CD4-positive, alpha-beta T cell (primary cell): ENCODE measurements at places on chromosomes 11 and 22.
A peak's percentile ranks its signal among the peaks of the same experiment; 100 is the strongest.

DNA sequence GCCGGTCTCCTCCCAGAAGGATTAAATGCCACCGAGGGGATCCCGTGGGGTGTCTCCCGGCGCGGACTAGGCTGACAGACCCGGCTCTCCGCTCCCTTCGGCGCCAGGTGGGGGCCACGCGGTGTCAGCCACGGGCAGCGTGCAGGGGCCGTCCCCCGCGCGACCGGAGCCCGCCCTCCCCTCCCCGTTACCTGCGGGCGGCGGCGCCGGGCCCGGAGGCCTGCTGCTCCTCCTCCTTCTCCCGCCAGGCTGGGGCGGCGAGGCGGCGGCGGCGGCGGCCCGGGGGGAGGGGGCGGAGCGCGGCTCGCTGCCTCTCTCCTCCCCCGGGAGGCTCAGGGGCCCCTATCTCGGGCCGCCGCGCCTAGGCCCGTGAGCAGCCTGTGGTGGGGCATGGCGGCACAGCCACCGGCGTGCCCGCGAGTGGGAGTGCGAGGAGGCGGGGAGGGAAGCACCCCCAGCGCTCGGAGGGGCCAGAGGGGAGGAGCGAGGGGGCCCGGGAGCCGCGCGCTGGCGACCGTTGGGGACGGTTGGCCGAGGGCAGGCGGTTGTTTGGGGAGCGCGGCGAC is 450 bp downstream of the ZBTB44 start:
- no peaks in the 10 kb centered on the region for H3K36me3 ChIP-seq
- H3K27ac ChIP-seq: peak overlapping the region; percentile 57
- peaks cover 16% of the 10 kb centered on the region for H3K4me1 ChIP-seq
- peak overlapping the region; percentile 80 for H3K4me3 ChIP-seq
- peak; percentile 72 for DNase-seq

DNA sequence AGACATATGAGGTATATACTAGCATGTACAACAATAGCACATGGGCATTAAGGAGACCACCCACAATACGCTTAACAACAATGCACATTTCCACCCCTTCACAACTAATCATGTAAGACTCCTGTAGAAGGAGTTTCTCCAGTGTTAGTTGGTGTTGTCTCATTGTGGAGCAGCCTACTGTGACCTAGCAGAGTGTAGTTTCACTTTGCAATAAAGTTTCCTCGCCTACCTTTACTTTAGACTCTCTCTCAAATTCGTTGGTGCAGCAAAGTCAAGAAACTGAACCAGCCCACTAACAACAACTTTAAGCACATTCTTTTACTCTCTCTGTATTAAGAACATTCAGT is 863.6 kb downstream of the FAM181B start:
- DNase-seq: no peak
- no peaks in the 10 kb centered on the region for H3K36me3 ChIP-seq
- H3K4me3 ChIP-seq: peak overlapping the region; percentile 40
- no peaks in the 10 kb centered on the region for H3K27me3 ChIP-seq

GRCh38 chr22:50583294-50583861 is 729 bp upstream of the CHKB start:
- no peaks in the 10 kb centered on the region for H3K27me3 ChIP-seq
- peaks cover 28% of the 10 kb centered on the region for H3K4me1 ChIP-seq
- H3K36me3 ChIP-seq: peaks cover 13% of the 10 kb centered on the region
- H3K27ac ChIP-seq: peak overlapping the region; percentile 95
- H3K4me3 ChIP-seq: peak overlapping the region; percentile 63

- no peaks in the 10 kb centered on the region for H3K4me1 ChIP-seq
- no peaks in the 10 kb centered on the region for H3K27me3 ChIP-seq
- DNase-seq: no peak
- no peak overlapping the region for H3K27ac ChIP-seq
- no peaks in the 10 kb centered on the region for H3K36me3 ChIP-seq
- H3K4me3 ChIP-seq: no peak overlapping the region
Observed at GRCh38 chr11:22733475-22734248, 67.3 kb downstream of the GAS2 start.

DNA sequence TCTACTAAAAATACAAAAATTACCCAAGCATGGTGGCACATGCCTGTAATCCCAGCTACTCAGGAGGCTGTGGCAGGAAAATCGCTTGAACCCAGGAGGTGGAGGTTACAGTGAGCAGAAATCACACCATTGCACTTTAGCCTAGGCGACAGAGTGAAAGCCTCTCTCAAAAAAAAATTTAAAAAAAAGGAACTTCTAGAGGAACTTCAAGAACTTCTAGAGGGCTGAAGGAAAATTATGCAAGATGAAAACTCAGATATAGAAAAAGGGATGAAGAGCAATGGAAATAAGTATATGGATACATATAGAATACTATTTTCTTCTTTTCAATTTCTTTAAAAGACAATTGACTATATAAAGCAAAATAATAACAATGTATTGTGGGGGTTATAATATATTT is 51.2 kb upstream of the PRR5 start:
- no peak overlapping the region for H3K27ac ChIP-seq
- H3K36me3 ChIP-seq: no peaks in the 10 kb centered on the region
- DNase-seq: no peak

DNA sequence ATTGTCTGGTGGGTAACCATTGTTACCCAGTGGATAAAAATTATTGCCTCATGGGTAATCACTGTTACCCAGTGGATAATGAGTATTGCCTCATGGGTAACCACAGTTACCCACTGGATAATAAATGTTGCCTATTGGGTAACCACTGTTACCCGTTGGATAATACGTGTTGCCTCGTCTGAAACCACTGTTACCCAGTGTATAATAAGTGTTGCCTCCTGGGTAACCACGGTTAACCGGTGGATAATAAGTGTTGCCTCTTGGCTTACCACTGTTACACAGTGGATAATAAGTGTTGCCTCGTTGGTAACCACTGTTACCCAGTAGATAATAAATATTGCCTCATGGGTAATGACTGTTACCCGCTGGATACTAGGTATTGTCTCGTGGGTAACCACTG is 20.9 kb upstream of the NXPE4 start:
- DNase-seq: no peak
- no peaks in the 10 kb centered on the region for H3K36me3 ChIP-seq
- no peak overlapping the region for H3K27ac ChIP-seq

- H3K4me3 ChIP-seq: no peak overlapping the region
- no peak for DNase-seq
Observed at GRCh38 chr11:96116376-96116775, 192.5 kb upstream of the MTMR2 start.

GRCh38 chr11:2578929-2579270 is 120.9 kb downstream of the KCNQ1OT1 start:
- no peak overlapping the region for H3K27ac ChIP-seq
- H3K27me3 ChIP-seq: no peaks in the 10 kb centered on the region
- no peak for DNase-seq
- no peaks in the 10 kb centered on the region for H3K4me1 ChIP-seq

DNA sequence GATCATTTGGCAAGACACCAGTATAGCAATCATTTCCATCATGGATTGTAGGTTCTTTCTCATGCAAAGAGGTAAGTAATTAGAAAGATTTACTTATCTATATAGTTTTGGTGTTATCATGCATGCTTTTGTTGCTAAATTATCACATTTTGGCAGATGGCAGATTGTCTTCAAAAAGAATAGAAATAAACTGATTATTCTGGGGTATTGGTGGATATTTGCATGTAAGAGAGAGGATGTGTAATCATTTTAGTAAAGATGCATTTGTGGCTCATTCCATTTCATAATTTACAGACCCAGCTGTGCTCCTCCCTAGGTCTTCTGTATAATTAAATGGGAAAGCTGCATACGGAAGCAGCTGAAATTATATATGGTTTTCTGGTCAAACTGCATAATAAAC is 875.7 kb upstream of the ANO3 start:
- H3K4me1 ChIP-seq: no peaks in the 10 kb centered on the region
- DNase-seq: no peak
- no peak overlapping the region for H3K4me3 ChIP-seq
- H3K36me3 ChIP-seq: no peaks in the 10 kb centered on the region
- no peaks in the 10 kb centered on the region for H3K27me3 ChIP-seq

- H3K27ac ChIP-seq: no peak overlapping the region
- H3K27me3 ChIP-seq: no peaks in the 10 kb centered on the region
- DNase-seq: no peak
- no peaks in the 10 kb centered on the region for H3K36me3 ChIP-seq
- no peak overlapping the region for H3K4me3 ChIP-seq
Observed at GRCh38 chr11:28903716-28904115, 795.5 kb downstream of the METTL15 start.

DNA sequence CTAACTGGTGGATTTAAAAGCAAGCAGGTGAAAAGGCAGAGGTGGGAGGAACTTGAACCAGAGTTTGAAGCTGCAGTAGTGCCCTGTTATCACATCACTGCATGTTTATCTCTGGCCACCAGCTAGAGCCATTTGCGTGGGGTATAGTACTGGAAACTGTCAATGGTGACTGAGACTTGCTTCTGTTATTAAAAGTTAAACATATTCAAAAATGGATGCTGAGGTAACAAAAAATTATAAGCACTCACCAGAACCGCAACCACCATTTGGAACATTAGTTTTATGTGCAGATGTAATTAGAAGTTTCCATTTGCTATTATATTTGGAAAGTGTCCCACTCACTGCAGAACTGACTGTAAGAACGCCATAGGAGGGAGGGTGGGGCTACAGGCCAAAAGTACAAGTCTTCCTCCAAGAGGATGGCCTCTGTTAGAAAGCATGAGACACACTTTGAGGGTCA is 1.2 kb upstream of the CD59 start:
- H3K27ac ChIP-seq: no peak overlapping the region
- H3K36me3 ChIP-seq: no peaks in the 10 kb centered on the region
- no peaks in the 10 kb centered on the region for H3K27me3 ChIP-seq
- DNase-seq: no peak
- H3K4me1 ChIP-seq: peaks cover 28% of the 10 kb centered on the region
- no peak overlapping the region for H3K4me3 ChIP-seq

DNA sequence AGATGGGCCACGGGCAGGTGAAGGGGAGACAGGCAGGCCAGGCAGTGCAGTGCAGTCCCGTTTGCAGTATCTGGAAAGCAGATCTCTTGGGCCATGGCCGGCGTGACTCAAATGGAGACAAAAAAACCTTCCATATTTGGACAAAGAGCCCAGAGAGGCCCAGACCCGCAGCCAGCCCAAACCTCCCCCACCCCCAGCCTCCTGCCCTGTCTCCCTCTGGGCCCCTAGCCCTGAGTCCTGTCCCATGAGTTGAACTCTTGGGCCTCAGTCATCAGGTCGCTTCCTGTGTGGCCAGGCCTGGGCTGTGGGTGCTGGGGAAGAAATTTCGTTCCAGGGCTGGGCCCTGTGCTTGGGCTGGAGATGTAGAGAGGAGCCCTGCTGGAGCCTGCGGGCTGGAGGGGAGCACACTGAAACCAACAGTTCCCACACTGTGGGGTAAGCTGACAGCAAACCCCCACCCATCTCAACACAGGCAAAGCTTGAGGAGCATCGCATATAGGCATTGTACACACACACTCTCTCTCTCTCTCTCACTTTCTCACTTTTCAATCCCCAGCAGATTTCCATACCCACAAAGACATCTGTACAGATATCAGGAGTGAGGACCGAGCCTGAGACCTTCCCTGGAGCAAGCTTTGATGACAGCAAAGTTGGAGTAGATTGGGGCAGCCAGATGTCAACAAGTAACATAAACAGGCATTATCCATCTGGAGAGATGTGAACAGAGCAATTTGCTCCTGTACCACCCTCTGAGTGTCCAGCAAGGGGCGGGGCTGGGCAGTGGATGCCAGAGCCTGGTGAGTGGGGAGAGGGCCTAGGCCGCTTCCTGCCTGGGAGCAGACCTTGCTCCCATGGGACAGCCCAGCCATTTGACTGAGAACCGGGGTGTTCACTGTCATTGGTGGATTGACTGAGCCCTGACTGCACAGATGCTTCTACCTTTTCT is 17.2 kb downstream of the ARHGEF17 start:
- H3K4me3 ChIP-seq: no peak overlapping the region
- no peaks in the 10 kb centered on the region for H3K36me3 ChIP-seq
- no peak overlapping the region for H3K27ac ChIP-seq

DNA sequence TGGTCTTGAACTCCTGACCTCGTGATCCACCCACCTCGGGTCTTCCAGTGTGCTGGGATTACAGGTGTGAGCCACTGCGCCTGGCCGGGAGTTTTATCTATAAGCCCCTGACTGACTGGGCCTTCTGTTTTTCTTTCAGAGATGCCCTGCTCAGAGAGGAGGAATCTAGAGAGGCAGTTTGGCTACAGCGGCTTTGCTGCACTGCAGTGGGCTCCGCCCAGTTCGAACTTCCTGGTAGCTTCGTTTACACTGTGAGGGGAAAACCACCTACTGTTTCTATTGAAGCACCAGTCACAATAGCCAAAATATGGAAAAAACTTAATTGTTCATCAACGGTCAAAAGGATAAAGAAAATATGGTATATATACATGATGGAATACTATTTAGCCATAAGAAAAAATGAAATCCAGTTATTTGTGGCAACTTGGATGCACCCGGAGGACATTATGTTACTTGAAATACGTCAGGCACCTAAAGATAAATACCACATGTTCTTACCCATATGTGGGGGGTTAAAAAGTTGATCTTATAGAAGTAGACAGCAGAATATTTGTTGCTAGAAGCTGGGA is 31.9 kb upstream of the FAM181B start:
- H3K36me3 ChIP-seq: no peaks in the 10 kb centered on the region
- H3K4me3 ChIP-seq: no peak overlapping the region
- no peak for DNase-seq
- no peaks in the 10 kb centered on the region for H3K4me1 ChIP-seq
- H3K27ac ChIP-seq: no peak overlapping the region

DNA sequence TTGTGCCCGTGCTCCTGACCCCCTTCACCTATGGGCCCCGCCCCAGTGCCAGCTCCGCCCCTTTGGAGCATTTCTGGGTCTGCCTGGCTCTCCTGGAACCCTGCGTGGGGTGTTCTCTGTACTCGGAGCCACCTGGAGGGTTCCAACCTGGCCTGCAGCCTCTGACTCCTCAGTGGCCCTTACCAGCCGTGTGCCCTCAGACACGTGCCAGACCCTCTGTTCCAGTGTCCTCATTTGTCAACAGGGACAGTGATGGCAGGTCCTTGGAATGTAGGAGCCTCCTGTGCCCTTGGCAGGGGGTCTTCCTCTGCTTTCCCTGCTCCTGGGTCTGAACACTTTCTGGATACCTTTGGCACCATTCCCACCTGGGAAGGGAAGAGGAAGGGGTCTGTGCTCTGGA is 96.4 kb downstream of the CACNA1I start:
- no peak overlapping the region for H3K4me3 ChIP-seq
- DNase-seq: no peak
- peaks cover 22% of the 10 kb centered on the region for H3K4me1 ChIP-seq
- no peaks in the 10 kb centered on the region for H3K27me3 ChIP-seq
- H3K36me3 ChIP-seq: peaks cover 42% of the 10 kb centered on the region
- no peak overlapping the region for H3K27ac ChIP-seq

DNA sequence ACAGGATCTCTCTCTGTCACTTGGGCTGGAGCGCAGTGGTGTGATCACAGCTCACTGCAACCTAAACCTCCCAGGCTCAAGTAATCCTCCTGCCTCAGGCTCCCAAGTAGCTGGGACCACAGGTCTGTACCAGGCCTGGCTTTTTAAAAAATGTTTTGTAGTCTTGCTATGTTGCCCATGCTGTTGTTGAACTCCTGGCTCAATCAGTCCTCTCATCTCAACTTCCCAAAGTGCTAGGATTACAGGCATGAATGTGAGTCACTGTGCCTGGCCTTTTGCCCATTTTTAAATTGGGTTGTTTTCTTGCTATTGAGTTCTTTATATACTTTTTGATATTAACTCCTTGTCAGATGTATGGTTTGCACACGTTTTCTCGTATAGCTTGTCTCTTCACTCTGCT is 33.0 kb upstream of the PITPNB start:
- H3K27me3 ChIP-seq: no peaks in the 10 kb centered on the region
- DNase-seq: no peak
- no peaks in the 10 kb centered on the region for H3K4me1 ChIP-seq
- H3K4me3 ChIP-seq: no peak overlapping the region
- H3K27ac ChIP-seq: no peak overlapping the region
- no peaks in the 10 kb centered on the region for H3K36me3 ChIP-seq
